ENCODE measurements at places on chromosomes 1 and 21.

- no peak for DNase-seq
Observed at GRCh38 chr1:20610970-20611369, 22.1 kb downstream of the CDA start.

DNA sequence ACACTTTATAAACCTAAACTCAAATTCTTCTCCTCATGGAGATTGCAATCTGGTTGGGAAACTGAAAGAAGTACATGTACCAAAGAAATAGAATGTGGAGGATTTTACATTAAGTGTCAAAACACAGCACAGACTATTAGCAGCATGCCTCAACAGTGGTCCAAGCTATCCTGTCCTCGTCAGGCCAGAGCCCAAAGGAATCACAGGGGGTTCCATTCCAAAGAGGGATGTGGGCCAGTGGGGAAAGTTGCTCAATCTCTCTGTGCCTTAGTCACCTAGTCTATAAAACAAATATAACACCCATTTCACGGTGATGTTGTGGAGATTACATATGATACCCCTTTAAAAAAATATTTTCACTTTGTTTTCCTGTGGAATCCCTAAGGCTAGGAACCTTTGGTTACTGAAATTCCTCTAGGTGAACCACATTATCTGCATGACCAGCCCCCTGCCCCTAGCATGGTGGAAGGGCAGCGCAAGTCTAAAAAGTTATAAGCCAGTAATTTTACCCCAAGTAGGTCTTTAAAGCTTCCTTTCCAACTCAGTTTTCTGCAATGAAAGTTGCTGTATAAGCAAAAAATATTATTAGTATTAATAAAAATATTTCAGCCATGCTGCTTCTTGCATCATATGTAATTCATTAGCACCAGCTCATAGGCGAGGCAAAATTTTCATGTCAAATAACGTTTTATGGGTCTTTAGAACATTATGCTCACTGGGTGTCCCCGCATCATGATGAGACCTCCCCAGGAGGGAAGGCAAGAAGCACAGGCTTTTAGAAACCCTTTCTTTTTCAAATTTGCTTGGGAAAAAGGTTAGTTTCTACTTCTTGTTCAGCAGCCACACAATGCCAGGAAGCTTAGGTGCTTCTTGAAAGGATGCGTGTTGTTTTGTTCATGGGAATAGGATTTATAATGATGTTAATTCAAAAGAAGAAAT lies 548.8 kb upstream of the PKN2 start:
- no peak for DNase-seq

- peak; percentile 36 for DNase-seq
Observed at GRCh38 chr1:116987256-116987555, 14.4 kb upstream of the CD101 start.

DNA sequence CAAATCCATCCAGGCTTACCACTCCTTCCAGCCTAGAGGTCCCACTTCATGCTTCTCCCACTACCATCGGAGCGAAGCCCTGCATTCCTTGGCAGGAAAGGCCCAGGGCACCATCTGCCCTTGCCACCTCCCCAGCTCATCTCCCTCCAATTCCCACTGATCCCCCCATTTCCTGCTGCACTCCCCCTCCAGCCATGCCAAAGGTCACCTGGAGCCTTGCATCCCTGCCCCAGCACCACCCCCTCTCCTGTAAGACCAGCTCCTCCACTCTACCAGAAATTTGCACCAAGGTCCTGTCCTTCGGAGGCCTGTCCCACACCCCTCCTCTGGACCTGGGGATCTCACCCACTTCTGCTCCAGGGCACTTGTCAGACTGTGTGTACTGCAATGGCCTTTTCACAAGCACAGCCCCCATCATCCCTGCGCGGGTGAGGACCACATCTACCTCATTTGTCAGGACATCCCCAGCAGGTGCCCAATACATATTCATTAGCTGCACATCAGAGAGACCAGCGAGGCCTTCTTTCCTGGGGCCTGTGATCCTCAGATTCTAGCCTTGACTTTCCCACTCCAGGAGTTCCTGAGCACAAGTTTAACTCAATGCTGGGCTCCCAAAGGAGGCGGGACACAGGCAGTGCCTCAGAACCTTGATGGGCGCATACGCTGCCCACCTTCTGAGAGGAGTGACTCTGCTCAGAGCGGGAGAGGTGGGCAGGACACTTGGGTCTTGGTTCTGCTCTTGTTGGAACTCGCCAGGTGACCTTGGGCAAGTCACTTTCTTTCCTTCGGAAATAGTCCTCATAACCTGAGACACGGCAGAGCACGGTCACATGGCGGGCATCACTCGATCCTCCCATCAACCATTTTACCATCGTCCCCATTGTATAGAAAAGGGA lies 49.9 kb upstream of the EDN2 start:
- DNase-seq: no peak

- no peak for DNase-seq
Observed at GRCh38 chr21:29822064-29822463, 117.7 kb downstream of the GRIK1 start.

- DNase-seq: no peak
Observed at GRCh38 chr1:217090060-217090911, 367.1 kb upstream of the ESRRG start.

GRCh38 chr21:17539743-17540341 lies 27.0 kb downstream of the CXADR start:
- DNase-seq: no peak

DNA sequence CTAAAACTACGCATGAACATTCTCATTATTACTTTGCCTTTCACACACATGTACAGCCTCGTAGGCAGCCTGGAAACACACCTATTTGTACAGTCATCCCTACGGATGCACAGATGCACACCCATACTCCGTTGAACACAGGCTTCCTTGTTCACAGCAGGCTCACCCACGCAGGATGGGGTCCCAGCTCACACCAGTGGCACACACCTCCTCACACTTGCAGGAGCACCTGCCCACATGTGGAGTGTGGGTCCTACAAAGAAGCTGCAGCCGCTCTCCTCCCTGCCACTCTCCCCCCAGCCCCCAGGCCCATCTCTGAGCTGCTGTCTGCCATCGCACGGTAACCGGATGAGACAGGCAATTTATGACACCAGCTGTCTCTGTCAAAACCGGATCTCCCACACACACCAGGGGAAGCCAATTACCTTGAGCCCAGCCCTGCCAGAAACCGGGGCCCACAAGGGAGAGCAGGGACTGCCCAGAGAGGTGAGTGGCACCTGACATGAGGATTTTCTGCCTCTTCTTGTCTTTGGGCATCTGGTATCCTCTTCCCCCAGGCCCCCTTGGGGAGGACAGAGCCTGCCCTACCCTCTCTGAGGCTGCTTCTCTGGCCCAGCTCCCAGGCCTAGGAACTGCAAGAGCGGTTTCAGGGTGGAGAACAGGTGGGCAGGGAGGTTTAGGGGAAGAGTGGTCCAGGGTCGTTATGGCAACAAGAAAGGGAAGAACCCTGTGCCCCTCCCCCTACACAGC lies 175.4 kb downstream of the IGSF21 start:
- no peak for DNase-seq

- no peak for DNase-seq
Observed at GRCh38 chr1:48710318-48710717, 66.4 kb downstream of the BEND5 start.

GRCh38 chr1:52455686-52456085 lies 51.3 kb downstream of the PRPF38A start:
- DNase-seq: no peak

GRCh38 chr1:216894494-216894893 lies 171.3 kb upstream of the ESRRG start:
- DNase-seq: no peak

DNA sequence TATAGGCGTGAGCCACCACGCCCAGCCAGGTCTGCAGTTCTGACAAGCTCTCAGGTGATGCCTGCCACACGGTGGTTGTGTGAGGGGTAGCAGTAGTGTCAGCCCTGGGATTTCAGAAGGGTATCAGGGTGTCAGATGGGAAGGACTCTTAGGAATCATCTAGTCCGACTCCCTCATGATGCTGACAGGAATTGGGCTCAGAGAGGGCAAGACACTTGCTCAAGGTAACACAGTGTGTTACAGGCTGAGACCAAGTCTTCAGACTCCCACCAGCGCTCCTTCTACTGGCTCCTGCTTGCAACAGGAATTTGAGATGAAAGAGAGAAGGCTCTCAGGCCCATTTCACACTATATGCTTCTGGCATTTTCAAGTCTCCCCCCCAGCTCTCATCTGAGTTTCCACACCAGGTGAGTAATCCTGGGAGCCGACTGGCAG lies 6.9 kb downstream of the HTR1D start:
- no peak for DNase-seq

GRCh38 chr1:220432408-220432807 lies 95.5 kb upstream of the MARK1 start:
- no peak for DNase-seq

- no peak for DNase-seq
Observed at GRCh38 chr1:115063228-115063901, 25.9 kb downstream of the TSPAN2 start.

DNA sequence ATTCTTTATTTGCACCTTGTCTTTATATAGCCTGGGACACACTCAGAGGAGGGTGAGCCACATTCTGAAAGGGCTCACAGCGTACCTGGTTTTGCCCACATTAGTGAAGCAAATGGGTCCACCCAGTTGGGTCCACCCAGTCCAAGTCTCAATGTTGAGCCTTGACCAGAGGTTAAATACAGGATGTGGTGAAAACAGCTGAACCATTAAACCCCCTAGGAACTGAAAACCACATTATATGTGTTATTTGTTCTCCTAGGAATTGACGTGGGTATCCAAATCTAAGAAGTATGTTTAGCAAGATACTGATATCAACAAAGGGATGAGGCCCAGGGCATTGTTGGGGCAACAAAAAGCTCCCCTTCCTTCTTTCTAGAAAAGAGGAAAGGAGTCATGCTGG lies 83.8 kb downstream of the SETD4 start:
- no peak for DNase-seq

DNA sequence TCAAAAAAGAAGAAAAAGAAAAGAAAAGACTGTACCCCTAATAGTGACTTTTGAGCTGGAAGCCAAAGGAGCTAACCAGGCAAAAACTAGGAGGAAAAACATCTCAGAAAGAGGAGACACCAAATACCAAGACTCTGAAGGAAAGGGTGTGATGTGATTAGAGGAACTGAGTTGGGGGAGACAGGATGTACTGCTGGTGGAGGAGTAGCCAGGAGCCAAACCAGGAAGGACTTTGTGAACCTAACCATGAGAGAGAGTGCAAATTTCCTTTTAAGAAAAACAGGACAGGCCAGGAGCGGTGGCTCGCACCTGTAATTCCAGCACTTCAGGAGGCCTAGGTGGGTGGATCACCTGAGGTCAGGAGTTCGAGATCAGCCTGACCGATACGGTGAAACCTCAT lies 4.1 kb upstream of the RBP7 start:
- no peak for DNase-seq

GRCh38 chr1:177858332-177858821 lies 111.5 kb downstream of the SEC16B start:
- DNase-seq: no peak

- no peak for DNase-seq
Observed at GRCh38 chr21:42622284-42622683, 31.1 kb upstream of the PDE9A start.

GRCh38 chr1:197145446-197146024 lies 934 bp downstream of the ASPM start:
- no peak for DNase-seq

- no peak for DNase-seq
Observed at GRCh38 chr21:45959779-45960390, 21.7 kb upstream of the COL6A1 start.

- DNase-seq: no peak
Observed at GRCh38 chr1:97094247-97094972, 372.8 kb downstream of the PTBP2 start.

- DNase-seq: no peak
Observed at GRCh38 chr1:228258486-228258885, 50.6 kb downstream of the OBSCN start.

DNA sequence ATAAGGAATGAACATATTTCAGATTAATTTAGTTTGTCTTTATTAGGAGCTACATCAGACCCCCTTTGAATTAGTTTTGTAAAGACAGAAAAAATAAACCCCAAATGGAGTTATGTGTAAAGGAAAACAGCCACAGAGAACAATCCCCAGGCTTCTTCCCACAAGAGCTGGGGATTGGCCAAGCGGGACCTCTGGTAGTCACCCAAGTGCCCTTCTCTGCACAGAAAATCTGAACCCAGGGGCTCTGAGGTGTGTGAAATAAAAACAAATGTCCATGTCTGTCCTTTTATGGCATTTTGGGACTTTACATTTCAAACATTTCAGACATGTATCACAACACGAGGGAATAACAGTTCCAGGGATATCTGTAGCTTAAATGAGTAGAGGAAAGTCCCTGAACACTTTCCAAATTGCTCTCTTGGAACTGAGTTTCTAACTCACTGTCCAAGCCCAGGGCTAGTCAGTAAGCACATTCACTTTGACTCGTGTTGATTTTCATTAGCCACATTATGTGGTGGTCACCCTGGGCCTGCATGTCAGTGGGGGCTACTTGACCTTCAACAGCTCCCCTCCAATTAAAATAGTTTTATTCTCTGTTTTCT lies 22.5 kb downstream of the DPT start:
- DNase-seq: no peak

DNA sequence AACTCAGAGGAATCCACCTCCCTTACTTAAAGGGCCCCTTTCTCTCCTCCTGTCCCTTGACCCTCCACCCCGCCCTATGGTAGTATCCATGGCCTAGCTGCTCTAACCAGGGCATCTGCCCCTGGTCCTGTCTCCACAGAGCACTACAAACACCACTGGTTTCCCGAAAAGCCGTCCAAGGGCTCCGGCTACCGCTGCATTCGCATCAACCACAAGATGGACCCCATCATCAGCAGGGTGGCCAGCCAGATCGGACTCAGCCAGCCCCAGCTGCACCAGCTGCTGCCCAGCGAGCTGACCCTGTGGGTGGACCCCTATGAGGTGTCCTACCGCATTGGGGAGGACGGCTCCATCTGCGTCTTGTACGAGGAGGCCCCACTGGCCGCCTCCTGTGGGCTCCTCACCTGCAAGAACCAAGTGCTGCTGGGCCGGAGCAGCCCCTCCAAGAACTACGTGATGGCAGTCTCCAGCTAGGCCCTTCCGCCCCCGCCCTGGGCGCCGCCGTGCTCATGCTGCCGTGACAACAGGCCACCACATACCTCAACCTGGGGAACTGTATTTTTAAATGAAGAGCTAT lies 1.7 kb downstream of the BTG2 start:
- DNase-seq: no peak

DNA sequence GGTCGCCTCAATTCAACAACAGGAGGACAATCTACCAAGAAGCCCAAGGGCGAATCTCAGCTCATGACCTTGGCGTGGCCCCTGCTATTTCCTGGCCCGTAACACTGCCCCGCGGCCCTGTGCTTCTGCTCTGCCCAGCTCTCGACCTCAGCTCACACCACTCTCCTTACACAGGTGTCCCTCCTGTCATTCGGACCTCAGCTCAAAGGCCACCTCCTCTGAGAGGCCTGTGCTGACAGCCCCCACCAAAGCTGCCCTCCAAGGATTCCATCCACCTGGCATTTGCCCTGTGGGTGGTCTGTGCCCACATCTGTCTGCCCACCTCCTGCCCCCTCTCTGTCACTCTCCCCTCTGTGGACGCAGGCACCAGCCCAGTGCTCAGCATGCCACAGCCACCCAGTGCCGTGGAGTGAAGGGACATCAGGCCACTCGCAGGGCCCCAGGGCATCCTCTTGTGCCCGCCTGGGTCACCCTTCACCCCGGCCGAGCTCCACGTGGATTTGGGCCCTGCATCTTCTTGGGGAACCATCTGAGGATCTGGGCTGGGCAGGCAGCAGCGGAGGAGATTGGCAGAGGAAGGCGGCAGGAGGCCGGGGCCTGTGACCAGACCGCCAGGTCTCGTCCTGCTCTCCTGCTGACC lies 70.3 kb downstream of the DHRS3 start:
- no peak for DNase-seq

- DNase-seq: no peak
Observed at GRCh38 chr1:5620997-5621396, 371.2 kb downstream of the NPHP4 start.

- DNase-seq: no peak
Observed at GRCh38 chr1:216535059-216535458, 111.8 kb upstream of the USH2A start.
